Activated CD8-positive, alpha-beta memory T cell treated with anti-CD3 and anti-CD28 coated beads for 1 hour (primary cell): ENCODE measurements at places on chromosomes 11 and 22.

- no peak for DNase-seq
These were observed 8.4 kb downstream of the SLCO2B1 start for GRCh38 chr11:75159151-75159953.

- no peak for DNase-seq
These were observed 712.4 kb downstream of the TBC1D22A start for GRCh38 chr22:47474895-47475294.

- no peak for DNase-seq
These were observed 27.9 kb upstream of the SMPD1 start for GRCh38 chr11:6362185-6362872.

- no peak for DNase-seq
These were observed 70.1 kb downstream of the WT1 start for GRCh38 chr11:32365192-32365591.

DNA sequence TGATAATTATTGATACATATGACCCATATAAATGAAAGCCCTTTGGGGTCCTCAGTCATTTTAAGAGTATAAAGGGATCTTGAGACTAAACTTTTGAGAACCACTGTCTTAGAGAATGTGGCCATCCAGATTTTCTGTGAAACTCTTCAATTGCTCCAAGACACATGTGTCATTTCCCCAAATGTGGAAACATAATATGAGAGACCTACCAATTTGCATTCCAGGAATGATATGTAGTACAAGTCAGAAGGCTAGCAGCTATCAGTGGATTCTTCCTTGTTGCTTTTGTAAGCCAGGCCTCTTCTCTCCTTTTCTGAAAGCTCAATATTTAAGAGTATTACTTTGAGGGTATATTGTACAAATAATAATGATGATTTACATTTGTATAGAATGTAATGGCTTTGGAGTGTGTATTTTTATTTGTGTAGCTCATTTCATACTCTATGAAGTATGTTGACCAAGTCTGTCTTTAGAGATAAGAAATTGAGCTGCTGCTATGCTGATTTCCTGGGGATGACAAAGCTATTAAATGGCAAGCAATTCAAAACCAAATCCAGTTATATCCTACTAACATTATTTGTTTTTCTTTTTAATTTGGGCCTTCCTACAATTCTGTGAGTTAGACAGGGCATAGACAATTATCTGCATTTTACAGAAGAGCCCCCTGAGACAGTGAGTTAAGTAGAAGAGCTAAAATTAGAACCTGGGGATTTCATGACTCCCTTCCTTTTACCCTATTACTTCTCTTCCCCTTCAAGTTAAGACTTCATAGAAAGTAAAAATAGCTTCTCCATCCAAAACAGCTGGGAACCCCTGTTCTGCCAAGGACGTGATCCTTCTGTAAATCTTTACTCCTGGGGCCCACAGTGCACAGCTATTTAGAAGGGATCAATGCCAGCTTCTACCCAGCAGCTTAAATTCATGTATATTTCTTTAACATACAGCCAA, 131.9 kb downstream of the WNT11 start:
- no peak for DNase-seq

DNA sequence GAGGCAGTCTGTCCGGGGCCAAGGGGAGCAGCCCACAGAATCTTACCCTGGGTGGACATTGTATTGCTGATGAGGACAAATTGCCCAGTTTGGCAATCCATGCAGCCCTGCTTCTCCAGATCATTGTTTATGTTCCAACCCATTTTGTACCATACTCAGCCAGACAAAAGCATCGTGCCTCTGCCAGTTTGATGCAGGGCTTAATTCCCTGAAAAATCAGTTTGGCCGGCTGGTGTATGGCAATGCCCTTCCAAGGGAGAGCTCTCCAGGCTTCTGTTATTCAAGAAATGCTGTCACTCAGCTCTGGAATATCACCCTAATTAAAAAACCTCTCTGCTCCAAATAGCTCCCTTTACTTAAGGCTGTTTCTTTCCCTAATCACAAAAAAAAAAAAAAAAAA, 697.7 kb downstream of the TBC1D22A start:
- DNase-seq = no peak

DNA sequence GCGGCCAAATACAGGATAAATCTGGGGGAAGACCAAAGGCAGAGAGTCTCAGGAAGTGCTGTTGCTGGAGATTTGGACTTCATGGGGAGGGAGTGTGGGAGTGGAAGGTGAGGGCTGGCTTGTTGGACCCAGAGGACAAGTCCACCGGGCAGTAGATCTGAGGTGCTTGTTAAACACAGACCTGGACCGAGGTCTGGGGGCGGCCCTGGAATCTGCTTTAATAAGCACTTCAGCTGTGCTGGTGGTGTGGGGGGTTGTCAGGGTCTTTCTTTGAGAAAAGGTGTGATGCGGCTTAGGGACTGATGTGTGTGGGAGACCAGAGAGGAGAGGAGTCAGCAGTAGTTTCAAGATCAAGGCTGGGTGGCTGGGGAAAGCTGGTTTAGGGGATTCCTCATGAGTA, 4.4 kb downstream of the TRMU start:
- no peak for DNase-seq

DNA sequence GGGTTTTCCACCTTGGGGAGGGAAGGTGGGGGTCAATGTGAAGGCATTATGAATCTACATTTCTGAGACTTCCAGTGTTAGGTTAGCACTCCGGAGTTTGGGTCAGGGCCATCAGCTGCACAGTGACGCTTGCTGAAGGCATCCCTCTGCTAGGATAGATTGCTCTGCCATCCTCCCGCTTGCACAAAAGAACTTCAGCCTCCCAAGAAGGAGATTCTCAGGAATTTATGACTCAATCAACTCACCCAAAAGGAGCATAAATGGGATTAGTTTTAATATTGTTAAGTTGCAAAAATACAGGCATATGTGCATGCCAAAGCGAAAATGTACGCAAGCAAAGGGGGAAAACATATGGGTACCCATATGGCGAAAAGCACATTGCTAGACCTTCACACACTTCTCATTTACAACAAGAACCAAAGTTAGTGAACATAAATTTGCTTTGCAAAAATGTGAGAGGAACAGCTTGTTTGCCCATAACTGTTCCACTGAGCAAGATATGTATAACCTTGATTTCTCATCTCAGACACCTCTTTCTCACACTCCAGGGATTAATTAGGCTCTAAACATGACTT, 1013.0 kb downstream of the OPCML start:
- DNase-seq = no peak

DNA sequence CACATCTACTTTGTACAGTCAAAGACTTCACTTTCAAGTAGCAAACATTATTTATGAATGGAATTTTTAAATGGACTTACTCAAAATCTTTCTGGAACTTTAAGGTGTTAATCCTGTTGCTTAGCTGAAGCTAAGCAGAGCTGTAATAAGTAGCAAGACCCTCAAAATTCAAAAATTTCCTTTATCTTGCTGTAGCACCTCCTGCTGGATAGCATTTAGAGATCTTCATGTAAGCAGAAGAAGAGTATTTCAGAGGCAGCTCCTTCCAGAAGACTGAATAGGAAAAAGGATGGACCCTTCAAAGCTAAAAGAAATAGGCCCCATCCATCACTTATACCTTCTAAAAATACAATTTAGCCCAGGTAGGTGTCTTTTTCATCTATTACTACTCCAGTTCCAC, 3.4 kb downstream of the PHF21A start:
- DNase-seq = no peak

DNA sequence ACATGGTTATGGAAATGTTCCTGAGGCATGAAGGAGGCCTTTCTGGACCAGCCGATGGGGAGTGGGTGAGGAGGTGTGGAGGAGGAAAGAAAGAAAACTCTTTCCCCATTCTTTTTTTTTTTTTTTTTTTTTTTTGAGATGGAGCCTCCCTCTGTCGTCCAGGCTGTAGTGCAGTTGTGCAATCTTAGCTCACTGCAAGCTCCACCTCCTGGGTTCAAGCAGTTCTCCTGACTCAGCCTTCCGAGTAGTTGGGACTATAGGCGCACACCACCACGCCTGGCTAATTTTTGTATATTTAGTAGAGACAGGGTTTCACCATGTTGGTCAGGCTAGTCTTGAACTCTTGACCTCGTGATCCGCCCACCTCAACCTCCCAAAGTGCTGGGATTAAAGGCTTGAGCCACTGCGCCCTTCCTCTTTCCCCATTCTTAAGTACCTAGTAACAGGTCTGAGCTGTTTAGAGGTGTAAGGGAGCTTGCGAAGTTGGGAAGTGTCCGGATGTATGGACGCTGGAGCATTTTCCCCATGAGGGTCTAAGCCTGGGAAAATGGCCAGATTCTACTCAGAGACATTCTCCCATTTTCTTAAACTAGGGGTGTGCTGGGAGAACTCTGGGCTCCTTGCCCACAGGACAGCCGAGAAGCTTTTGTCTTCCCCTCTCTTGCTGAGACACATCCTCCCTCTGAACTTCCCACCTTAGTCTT, 135.8 kb downstream of the TEAD1 start:
- no peak for DNase-seq

DNA sequence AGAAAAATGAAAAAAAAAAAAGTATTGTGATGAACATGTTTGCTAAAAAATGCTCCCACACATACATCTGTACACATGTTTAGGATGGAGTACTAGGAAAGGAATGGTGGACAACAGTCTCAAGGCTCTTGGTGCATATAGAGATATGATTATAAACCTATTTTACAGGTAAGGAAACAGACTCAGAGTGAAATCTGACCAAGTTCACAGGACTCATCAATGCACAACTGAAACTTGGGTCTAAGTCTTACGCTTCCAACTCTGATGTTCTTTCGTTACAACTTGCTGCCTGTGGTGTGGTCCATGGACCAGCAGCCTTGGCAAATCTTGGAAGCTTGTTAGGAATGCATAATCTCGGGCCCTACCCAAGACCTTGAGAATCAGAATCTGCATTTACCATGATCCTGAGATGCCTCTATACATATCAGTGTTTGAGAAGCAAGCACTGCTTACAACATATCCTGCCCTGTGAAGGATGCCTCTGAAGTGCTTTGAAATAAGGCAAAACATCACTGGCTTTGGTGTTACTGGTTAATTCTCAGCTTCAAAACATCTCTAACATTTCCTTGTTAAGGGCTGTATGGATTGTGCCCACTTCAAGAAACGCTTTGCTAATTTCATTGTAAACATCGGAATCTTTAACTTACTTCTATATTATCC, 39.9 kb upstream of the NUP160 start:
- no peak for DNase-seq

DNA sequence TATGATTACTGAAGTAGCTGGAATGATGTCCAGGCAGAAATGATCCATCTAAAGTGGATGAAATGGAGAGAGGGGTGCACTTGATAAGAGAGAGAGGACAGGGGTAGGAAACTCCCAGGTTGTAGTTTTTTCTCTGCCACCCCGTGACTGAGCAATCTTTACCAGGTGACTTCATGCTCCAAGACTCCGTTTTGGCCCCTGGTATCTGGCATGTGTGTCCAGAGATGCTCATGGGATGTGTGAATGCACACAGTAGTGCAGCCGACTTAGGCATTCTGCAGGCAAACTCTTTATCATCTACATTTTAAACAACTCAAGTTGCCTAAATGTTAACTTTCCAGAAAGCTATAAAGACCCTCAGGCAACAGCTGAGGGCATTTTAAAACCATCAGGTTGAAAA, 189.3 kb upstream of the SEZ6L start:
- DNase-seq = no peak
